Activated T-helper 1 cell treated with Interleukin-2 at 50 U/mL for 16 hours (primary cell): ENCODE measurements at places on chromosomes 1 and 21.

GRCh38 chr1:178258536-178258935 lies 164.6 kb downstream of the RASAL2 start:
- no peak for DNase-seq

- no peak for DNase-seq
Observed at GRCh38 chr1:109931189-109931731, 20.6 kb downstream of the CSF1 start.

- no peak for DNase-seq
Observed at GRCh38 chr1:151606384-151606783, 5.5 kb upstream of the SNX27 start.

- DNase-seq, result no peak
Observed at GRCh38 chr1:234260578-234260977, 112.7 kb upstream of the COA6 start.

DNA sequence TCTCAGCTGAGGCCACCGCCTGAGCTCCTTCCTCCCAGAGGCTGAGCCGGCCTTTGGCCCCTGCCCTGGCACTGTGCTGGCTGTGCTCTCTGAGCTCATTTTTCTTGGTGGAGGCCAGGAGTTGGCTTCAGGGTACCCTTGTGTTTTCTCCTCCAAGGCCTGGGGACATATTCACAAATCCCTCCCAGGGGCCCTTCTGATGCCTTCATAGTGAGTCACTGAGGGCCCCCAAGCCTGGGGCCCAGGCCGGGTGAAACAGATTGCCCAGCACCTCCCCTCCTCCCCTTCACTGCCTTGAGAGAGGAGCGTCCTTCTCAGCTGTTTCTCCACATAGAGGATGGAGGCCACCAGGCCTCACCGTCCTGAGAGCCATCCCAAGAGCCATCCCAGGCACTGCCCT lies 105.8 kb downstream of the SIK1 start:
- DNase-seq, result no peak

DNA sequence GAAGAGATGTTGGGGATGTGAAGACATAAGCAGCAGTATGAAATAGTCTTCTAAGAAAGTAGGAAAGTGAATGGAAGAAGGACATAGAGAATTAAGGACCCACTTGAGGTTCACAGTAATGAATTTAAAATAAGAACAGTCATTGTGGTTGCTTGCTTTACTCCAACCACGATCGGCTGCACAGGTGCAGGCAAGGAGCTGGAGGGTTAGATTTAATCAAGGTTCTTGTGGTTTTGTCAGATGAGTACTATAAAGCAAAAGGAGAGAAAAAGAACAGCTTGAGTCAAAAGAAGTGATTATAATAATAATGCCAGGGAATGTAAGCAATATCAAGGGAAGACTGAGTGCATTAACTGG lies 46.1 kb upstream of the RBM34 start:
- peak; percentile 3 for DNase-seq

DNA sequence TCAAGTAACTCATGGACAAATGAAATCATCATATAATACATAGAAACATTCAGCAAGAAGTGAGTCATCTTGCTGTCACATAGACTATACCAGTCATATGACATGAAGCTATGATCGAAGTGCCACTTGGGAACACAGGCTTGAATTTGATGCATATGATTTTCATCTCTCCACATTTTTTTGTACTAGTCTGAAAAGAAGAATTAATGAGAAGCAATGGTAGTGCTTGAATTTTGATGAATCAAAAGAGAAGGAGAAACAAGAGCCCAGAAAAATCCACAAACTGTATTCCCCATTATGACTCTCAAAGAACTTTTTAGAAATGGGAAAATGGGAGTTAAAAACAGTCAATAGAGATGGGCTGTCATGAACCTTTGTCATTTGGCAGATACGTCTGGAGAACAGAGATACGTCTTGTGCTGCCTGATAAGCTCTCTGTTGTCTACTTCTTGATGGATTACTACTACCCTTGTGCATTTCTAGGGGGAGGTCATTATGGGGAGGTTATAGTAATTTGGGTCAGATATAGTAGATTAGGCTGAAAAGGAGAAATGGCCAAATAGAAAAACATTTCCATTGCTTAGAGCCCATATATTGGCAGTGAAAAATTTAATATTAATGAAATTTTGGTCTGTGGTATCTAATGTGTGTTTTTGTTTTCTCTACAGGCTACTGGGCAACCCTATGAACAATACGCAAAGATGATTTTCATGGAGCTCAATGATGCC lies 8.0 kb upstream of the LEPR start:
- DNase-seq, result no peak

- no peak for DNase-seq
Observed at GRCh38 chr1:64097859-64098258, 105.6 kb upstream of the UBE2U start.

- DNase-seq, result no peak
Observed at GRCh38 chr1:194707074-194707473, 1520.7 kb upstream of the B3GALT2 start.

DNA sequence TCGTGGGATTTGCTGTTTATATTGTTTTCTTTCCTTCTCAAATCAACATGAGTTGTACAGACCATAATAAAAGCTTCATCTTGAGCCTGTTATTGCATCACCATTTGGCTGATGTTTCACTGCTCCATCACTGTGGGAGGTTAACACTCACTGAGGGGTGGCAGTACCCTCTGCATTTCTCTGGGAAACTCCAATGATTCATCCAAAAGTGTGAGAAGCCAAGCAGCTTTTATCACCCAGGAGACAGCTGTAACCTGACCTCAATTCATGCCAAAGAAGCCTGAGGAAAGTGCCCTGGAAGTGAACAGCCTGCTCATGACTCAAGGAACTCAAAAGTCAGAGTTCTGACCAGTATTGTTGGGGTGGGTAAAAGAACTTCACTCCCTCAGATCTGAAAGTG lies 84.1 kb downstream of the GPR88 start:
- no peak for DNase-seq

GRCh38 chr21:45742247-45742646 lies 98.7 kb downstream of the PCBP3 start:
- no peak for DNase-seq

DNA sequence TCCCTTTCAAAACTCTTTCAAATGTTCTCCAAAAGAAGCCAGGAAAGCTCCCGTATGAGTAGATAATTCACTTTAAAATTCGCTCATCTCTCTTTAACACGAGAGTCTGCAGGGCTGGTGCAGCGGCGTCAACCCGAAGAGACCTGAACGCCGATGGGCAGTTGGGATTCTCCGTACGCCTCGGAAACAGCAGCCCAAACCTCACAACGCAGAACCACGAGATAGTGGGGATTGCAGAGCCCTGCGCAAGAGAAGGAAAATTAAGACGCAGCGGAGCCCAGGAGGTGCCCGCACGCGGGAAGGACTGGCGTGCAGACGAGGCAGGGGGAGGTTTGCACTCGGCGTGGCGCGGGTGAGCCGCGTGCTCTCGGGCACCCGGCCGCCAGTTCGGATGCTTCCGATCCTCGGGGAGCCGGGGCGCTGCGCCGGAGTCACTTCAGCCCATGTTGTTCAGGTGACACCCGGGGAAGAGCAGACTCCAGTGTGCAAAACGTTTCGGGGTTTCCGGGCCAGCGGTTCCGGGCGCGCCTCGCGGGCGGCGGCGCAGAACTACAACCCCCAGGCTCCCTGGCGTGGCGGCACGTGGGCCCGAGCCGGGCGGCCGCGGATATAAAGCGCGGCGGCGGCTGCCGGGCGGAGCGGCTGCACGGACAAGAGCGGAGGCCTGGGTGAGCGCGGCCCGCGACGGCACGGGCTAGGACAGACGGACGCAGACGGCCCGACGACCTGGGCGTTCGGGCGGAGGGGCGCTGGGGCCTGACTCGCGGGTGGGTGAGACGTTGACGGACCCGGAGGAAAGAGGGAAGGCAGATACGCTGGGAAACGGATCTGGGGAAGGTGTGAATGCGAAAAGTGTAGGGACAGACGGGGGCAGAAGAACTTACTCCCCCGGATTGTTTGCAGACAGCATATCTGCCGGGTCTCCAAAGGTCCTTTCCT lies at the start of gene NPL:
Gene NPL (plus strand): TSS at position 636 of the 939 bp plus-strand sequence. CDS start 4,599 bp downstream, outside the sequence.
- DNase-seq, result peak; percentile 81
